ENCODE measurements at places on chromosomes 7 and 10.
A peak's percentile ranks its signal among the peaks of the same experiment; 100 is the strongest.

- no peak for DNase-seq
Observed at GRCh38 chr10:3206511-3207157, 34.1 kb upstream of the PITRM1 start.

- no peak for DNase-seq
Observed at GRCh38 chr10:117938104-117938503, 108.6 kb downstream of the RAB11FIP2 start.

DNA sequence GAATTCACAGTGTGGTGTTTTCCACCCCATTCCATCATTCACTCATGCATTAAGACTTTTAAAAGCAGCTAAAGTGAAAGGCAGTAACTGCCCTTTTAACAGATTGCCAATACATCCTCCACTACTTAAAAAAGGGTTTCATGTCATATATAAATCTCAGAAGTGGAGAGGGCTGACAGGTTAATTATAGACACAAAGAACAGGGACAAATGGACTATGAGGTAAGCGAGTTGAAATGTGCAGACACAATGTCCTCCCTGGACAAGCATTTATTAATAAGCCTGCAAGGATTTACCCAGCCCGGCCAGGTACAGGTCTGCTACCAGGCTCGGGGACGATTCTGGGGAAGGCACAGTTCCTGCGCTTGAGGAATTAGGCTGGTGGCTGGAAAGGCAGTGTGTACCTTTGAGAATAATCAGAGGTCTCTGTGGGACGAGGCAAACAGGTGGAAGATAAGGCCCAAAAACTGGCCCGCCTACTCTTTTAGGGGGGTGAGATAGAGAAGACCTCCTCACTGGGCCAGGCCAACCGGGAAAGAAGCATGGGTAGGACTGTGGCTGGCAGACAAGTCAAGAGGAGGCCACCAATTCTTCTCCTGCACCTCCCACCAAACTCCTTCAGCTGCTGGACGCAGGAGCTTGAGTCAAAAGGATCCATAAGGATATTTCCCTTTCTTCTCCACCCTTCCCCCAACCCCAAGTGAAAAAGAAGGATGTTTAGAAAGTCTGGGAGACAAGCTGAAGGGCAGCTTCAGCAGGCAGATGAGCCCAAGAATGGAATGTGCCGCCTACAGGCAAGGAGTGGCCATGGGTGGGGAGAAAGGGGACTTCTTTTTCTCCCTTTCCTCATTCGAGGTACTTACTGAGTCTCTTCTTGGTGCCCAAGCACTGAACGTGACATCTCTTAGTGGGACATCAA is 1.5 kb downstream of the PDLIM1 start:
- DNase-seq: no peak

- no peak for DNase-seq
Observed at GRCh38 chr7:95303013-95303905, 21.1 kb downstream of the PON1 start.

GRCh38 chr7:5421714-5422395 is 1.8 kb downstream of the TNRC18 start:
- DNase-seq: no peak

- no peak for DNase-seq
Observed at GRCh38 chr10:131238669-131239280, 72.7 kb downstream of the TCERG1L start.

DNA sequence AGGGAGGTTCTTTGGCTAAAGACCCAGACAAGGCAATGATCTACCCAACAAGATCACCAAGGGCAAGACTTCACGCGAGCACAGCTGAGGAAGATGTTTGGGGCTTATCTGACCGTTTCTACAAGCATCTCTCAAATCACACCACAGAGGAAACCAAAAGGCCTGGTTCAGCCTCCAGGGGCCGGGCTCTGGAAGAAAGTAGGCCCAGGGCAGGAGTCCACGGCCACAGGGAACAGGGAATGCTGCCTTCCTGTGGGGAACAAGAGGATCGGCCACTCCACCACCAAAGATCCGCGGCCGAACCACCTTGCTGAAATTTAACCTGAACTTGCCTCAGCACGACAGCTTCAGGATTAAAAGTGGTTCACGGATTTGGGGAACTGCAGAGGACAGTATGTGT is 332.5 kb downstream of the PTPRN2 start:
- DNase-seq: no peak

- DNase-seq: peak; percentile 38
Observed at GRCh38 chr7:113421696-113422330, 303.5 kb upstream of the SMIM30 start.

GRCh38 chr7:142851919-142852318 is 3.0 kb upstream of the EPHB6 start:
- no peak for DNase-seq

GRCh38 chr10:125018576-125019143 is 76.7 kb downstream of the ZRANB1 start:
- no peak for DNase-seq

DNA sequence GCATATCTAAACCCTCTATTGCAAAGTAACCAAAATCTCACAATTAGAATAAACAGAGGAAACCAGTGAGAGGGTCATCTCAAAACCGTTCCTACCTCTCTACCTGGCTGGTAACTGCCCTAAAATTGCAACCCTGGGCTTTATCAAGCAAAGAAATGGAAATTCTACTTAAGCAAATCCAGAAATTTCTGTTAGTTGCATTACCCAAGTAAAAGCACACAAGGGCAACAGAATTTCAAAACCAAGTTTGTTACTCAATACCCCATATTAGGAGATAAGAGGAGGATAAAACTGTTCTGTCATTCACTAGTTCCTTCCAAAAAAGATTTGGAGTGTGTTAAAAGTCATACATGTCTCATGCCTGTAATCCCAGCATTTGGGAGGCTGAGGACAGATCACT is 195.3 kb downstream of the FAM107B start:
- DNase-seq: no peak
